ENCODE measurements at places on chromosomes 13 and 19. TPM values are rescaled to one million over a fixed set of nuclear protein-coding genes. Genes with fewer than 3 reads are reported as not detected.

Gene NCCRP1
- polyA plus RNA-seq, result not detected

GRCh38 chr13:20672772-20673171 lies 30.7 kb upstream of the IL17D start:
- no peak for DNase-seq

- no peak for DNase-seq
Observed at GRCh38 chr13:55263045-55263444, 1877.7 kb upstream of the PRR20A start.

DNA sequence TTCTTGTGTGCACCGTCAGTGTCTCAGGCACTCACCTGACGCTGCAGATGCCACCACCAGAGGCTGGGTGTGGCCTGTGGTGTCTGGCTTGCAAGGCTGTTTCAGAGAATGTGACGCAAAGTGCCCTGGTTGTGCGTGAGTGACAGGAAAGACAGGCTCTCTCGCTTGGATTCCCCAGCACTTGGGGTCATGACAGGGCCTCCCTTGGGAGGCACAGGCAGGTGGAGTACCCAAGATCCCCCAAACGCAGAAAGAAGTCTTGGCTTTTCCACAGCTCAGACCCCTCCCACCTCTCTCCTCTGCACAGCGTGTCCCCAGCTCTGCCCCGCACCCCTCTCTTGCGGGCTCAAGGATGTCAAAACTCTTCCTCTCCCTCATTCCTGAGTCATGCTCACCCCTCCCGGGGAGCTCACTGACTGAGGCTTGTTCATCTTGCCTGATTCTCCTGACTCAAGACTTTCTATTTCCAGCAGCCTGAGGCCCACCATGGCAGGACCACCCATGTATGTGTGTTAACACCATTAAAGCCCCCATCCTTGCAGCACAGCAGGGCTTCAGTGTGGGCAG lies 21.0 kb downstream of the DHX34 start:
- DNase-seq, result no peak

- DNase-seq, result peak; percentile 72
Observed at GRCh38 chr19:4456843-4457653, 546 bp downstream of the UBXN6 start.

Gene BST2
- 239 TPM for polyA plus RNA-seq

GRCh38 chr13:32124743-32125142 lies 93.2 kb downstream of the FRY start:
- DNase-seq, result no peak

GRCh38 chr19:2477732-2478191 lies 1.8 kb downstream of the GADD45B start:
- no peak for DNase-seq

Gene PDE4A
- 1.5 TPM for polyA plus RNA-seq

Gene FXYD3
- 0.45 TPM for polyA plus RNA-seq

Gene FUT1
- polyA plus RNA-seq, result 0.48 TPM

DNA sequence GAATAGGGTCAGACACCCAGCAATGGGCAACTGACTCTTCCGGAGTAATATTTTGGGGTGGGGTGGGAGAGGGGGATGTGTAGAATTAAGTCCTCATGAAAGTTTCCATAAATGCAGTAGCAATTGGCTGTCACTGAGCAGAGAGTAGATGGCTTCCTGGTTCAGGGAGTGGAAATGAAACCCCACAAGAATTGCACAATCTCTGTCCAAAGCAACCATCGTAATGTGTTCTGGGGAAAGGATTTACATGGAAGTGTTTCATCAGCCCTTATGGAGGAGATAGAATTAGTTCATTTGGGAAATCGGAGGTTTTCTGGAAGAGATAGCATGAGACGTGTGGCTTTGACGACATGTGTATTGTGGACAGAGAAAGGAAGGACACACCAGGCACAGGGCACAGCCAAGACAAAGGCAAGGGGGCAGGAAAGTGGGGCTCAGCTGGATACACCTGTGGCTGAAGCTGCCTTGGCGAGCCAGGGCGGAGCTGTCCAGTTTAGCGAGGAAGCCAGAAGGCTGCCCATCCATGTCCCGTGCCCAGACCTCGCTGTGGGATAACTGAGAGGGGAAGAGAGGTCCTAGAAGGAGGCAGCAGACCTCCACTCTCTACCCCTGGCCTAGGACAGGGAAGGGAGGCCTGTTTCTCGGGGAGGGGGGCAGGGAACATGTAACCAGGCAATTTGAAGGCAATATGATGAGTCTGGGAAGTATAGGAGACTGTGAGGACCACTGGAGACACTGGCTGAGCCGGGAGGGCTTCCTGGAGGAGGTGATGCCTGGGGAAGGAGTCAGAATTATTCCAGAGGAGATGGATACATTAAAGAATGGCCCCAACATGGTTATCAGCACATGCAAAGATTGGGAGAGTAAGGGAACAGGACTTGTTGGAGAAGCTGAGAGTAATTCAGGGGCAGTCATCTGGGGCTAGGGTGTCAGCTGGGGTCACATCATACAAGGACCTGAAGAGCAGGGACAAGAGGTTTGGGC lies 2.6 kb upstream of the CLEC4G start:
- no peak for DNase-seq

Gene SEMA6B
- polyA plus RNA-seq, result 0.58 TPM

- no peak for DNase-seq
Observed at GRCh38 chr19:40191836-40192646, 815 bp downstream of the MAP3K10 start.

Gene KLK7
- polyA plus RNA-seq, result not detected

- no peak for DNase-seq
Observed at GRCh38 chr13:112881656-112882554, 87.1 kb upstream of the MCF2L start.

- no peak for DNase-seq
Observed at GRCh38 chr19:40539070-40539469, 37.6 kb upstream of the SHKBP1 start.

Gene DCT
- polyA plus RNA-seq, result not detected

DNA sequence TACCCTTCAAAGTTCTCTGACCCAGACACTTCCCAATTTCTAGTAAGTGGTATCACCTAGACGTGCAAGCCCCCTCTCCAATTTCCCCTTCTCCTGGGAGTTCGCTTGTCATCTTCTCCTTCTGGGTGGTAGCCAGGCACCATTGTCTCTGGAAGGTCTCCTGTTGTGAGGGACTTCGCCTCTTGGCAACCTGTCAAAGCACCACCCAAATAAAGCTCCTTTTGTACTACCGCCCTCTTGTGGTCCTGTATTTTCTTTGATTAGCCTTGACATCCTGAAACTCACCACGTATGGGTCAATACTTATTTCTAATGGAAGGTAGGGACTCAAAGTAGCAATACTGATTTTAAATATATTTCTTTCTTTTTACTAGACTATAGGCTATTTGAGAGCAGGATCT lies 8.2 kb downstream of the GPC5 start:
- no peak for DNase-seq

GRCh38 chr19:1106841-1107660 lies 3.3 kb downstream of the GPX4 start:
- no peak for DNase-seq

Gene RNF225
- not detected for polyA plus RNA-seq

- no peak for DNase-seq
Observed at GRCh38 chr13:33318744-33319143, 33.2 kb upstream of the STARD13 start.

GRCh38 chr19:31913103-31913661 lies 432.2 kb upstream of the ZNF507 start:
- DNase-seq, result no peak

GRCh38 chr13:110187641-110188161 lies 119.3 kb downstream of the COL4A1 start:
- no peak for DNase-seq

Gene IGSF23
- polyA plus RNA-seq, result 11.4 TPM

- peak; percentile 84 for DNase-seq
Observed at GRCh38 chr19:51338563-51339312, 3.2 kb downstream of the VSIG10L start.

DNA sequence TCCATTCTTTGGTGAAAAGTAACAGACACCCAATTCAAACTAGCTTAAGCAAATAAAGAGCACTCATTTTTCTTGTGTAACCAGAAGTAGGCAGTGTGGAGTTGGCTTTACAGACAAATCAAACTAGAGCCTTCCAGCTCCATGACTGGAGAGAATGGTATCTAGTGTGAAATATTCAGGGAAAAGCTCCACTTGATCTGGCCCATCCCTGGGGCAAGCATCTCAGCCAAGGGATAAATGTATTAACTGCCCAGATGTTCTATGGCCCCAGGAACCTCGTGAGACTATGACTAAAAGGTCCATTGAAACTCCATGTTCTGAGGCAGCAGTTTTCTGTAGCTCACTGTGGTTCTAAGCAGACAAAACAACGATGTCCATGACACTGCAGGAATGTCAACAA lies 49.9 kb downstream of the TBC1D4 start:
- no peak for DNase-seq

DNA sequence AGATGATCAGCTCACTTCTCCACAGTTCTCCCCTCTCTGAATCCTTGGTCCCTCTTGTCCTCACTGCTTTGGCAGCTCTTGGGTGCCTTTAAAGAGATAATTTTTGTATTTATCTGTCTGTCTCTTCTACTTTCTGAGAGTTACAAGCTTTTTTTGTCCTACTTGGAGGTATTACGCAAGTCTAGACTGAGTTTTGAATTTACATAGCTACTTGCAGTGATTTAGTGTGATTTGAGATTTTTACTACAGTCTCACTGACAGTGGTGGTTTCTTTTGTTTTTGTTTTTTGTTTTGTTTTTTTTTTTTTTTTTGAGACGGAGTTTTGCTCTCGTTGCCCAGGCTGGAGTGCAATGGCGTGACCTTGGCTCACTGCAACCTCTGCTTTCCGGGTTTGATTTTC lies 22.1 kb downstream of the URI1 start:
- no peak for DNase-seq

- no peak for DNase-seq
Observed at GRCh38 chr13:30429235-30429634, 6.9 kb downstream of the UBE2L5 start.

DNA sequence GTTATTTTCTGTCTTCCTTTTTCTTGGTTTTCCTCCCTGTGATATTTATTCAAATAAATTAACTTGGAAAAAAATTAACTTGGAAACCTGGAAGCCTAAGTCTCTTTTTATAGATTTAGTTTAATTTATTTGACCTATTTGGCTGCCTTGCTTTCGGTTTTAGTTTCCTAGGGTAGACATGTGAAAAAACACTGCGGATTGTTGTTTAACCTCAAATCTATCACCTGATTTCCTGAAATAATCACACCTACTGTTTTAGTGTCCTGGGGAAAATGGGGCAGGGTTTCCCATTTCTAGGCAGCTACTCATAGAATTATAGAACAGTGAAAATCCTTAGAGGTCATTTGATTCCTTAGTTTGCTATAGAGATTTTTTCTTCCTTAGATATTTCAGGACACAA lies 412.4 kb downstream of the PCDH17 start:
- DNase-seq, result no peak

Data from liver (tissue), 10 donors.